ENCODE measurements at places on chromosomes 6 and 20.

- peaks cover 11% of the 10 kb centered on the region for H3K4me1 ChIP-seq
- H3K27ac ChIP-seq: no peak overlapping the region
- no peak for DNase-seq
- no peaks in the 10 kb centered on the region for H3K36me3 ChIP-seq
- H3K27me3 ChIP-seq: peaks cover 9% of the 10 kb centered on the region
Measured at GRCh38 chr6:109897025-109897424, 81.1 kb upstream of the GPR6 start.

DNA sequence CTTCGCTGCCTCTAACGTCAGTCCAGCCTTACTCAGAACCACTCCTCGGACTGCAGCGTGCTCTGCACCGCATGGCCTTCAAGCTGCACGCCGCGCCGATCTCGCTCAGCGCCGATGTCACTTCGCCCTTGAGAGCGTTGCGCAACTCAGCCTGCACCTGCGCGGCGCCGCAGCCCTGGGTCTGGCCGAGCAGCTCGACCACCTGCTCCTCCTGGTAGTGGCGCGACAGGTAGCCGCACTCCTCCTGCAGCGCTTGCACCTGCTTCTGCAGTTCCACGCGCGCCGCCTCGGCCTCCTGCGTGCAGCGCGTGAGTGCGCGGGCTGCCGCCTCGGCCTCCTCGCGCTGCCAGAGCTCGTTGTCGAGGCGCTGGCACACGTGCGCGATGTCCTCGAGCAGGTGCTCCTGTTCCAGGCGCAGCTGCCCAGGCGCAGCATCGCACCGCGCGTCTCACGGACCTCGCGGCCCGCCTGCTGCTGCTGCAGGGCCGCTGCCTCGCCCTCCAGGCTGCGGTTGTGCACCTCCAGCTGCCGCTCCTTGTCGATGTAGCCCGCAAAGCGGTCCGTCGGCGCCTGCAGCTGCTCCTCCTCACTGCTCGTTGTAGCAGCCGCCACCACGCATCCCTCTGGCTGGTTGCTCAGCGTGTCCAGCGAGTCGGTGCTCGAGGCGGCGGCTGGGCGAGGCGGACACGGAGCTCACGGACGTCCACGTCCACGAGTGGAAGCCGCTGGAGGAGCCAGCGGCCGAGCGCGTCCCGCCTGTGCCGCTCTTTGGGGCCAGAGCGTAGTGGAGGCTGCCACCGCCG is 380.6 kb upstream of the CHD6 start:
- H3K4me3 ChIP-seq: no peak overlapping the region
- H3K4me1 ChIP-seq: no peaks in the 10 kb centered on the region
- no peaks in the 10 kb centered on the region for H3K27me3 ChIP-seq
- no peak for DNase-seq
- H3K36me3 ChIP-seq: no peaks in the 10 kb centered on the region

DNA sequence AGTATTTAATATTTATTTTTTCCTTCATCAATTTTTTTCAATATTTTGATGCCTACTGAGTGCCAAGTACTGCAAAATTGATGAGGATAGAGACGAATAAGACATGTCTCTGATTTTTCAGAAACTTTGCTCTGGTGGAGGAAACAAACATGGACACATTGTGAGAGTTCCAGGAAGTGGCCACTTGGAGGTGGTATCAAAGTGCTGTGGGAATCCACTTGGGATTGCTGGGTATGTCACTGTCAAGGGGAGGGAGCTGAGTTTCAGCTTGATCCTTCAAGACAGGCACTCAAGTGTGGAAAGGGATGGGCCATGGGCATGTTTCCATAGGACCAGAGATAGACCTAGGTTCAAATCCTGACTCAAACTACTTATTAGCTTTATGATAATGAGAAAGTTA is 24.5 kb upstream of the ABCC10 start:
- peaks cover 11% of the 10 kb centered on the region for H3K36me3 ChIP-seq
- H3K4me1 ChIP-seq: no peaks in the 10 kb centered on the region
- no peak overlapping the region for H3K27ac ChIP-seq
- DNase-seq: no peak
- peaks cover 33% of the 10 kb centered on the region for H3K27me3 ChIP-seq

DNA sequence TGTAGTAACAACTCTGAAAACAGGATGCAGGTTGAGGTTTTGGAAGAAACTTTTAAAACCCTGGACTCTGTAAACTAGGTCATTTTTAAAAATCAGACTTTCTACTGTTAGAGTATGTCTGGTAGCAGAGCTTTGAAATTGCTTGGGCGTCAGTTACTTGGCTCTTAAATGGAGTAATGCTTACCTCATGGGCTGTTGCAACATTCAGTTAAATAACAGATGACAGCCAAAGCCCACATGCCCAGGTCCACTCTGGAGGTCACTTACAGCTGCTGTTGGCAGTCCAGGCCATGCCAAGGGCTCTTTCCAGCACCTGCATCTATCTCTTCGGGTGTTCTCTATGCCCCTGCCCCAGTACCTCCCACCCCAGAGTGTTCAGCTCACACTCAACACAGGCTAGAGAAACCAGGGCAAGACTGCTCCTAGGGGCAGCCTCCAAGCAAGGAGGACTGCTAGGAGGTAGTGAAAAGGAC is 96.4 kb downstream of the BANF2 start:
- no peak overlapping the region for H3K27ac ChIP-seq
- no peak overlapping the region for H3K4me3 ChIP-seq
- no peak for DNase-seq

DNA sequence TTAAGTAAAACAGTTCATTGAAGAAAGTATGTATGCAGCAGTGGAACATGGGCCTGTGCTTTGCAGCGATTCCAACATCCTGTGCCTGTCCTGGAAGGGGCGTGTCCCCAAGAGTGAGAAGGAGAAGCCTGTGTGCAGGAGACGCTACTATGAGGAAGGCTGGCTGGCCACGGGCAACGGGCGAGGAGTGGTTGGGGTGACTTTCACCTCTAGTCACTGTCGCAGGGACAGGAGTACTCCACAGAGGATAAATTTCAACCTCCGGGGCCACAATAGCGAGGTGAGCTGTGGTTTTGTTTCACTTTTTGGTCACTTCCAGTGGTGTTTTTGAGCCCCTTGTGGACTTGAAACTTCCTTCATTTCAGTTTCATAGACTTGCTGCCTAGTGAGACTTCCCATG is 1.7 kb downstream of the TULP4 start:
- H3K4me3 ChIP-seq: no peak overlapping the region
- H3K27ac ChIP-seq: peak overlapping the region; percentile 64
- peaks cover 3% of the 10 kb centered on the region for H3K27me3 ChIP-seq
- peaks cover 28% of the 10 kb centered on the region for H3K4me1 ChIP-seq
- H3K36me3 ChIP-seq: peaks cover 92% of the 10 kb centered on the region

DNA sequence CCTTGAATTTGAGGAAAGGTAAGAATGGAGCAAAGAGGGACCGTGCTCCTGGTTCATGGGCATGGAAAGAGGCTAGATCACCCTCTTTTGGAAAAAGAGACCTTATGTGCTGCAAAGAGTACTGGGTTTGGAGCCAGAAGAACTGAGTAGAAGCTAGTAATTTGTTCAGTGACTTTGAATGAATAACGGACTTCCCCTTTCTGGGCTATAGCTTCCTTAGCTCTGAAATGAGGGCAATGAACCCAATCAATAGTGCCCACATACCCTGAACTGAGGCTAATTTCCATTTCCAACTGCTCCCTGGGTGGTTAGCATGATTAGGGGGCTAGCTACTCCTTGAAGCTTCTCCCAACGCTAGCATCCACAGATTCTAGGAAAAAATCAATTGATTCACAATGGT is 121.4 kb downstream of the UNC5CL start:
- no peaks in the 10 kb centered on the region for H3K36me3 ChIP-seq
- no peak overlapping the region for H3K27ac ChIP-seq
- H3K27me3 ChIP-seq: peaks cover 25% of the 10 kb centered on the region
- no peak for DNase-seq
- peaks cover 26% of the 10 kb centered on the region for H3K4me1 ChIP-seq

GRCh38 chr6:73942592-73943186 is 246.7 kb downstream of the CD109 start:
- no peaks in the 10 kb centered on the region for H3K4me1 ChIP-seq
- H3K27me3 ChIP-seq: peaks cover 2% of the 10 kb centered on the region
- no peak overlapping the region for H3K4me3 ChIP-seq
- H3K36me3 ChIP-seq: no peaks in the 10 kb centered on the region
- H3K27ac ChIP-seq: no peak overlapping the region
- no peak for DNase-seq

- no peaks in the 10 kb centered on the region for H3K4me1 ChIP-seq
- DNase-seq: no peak
- H3K27me3 ChIP-seq: peaks cover 17% of the 10 kb centered on the region
- H3K36me3 ChIP-seq: no peaks in the 10 kb centered on the region
Measured at GRCh38 chr6:10082385-10082784, 332.5 kb downstream of the TFAP2A start.

GRCh38 chr6:55756531-55757031 is 118.8 kb downstream of the BMP5 start:
- no peak overlapping the region for H3K27ac ChIP-seq
- peaks cover 3% of the 10 kb centered on the region for H3K27me3 ChIP-seq
- no peak overlapping the region for H3K4me3 ChIP-seq

DNA sequence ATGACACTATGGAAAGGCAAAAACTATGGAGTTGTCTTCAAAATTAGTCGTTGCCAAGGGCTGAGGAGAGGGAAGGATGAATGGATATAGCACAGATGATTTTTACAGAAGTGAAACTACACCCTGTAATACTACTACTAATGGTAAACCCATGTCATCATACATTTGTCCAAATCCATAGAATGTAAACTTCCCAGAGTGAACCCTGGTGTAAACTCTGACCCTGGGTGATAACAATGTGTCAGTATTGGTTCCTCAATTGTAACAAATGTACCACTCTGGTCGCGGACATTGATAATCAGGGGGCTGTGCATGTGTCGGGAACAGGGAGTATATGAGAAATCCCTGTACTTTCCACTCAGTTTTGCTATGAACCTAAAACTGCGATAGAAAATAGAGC is 72.2 kb downstream of the CNBD2 start:
- peaks cover 6% of the 10 kb centered on the region for H3K27me3 ChIP-seq
- H3K4me3 ChIP-seq: no peak overlapping the region
- peaks cover 20% of the 10 kb centered on the region for H3K36me3 ChIP-seq

- H3K27me3 ChIP-seq: peaks cover 16% of the 10 kb centered on the region
- H3K4me1 ChIP-seq: no peaks in the 10 kb centered on the region
- no peak overlapping the region for H3K4me3 ChIP-seq
- no peak for DNase-seq
- no peaks in the 10 kb centered on the region for H3K36me3 ChIP-seq
- no peak overlapping the region for H3K27ac ChIP-seq
Measured at GRCh38 chr20:43971267-43971666, 56.6 kb downstream of the TOX2 start.

DNA sequence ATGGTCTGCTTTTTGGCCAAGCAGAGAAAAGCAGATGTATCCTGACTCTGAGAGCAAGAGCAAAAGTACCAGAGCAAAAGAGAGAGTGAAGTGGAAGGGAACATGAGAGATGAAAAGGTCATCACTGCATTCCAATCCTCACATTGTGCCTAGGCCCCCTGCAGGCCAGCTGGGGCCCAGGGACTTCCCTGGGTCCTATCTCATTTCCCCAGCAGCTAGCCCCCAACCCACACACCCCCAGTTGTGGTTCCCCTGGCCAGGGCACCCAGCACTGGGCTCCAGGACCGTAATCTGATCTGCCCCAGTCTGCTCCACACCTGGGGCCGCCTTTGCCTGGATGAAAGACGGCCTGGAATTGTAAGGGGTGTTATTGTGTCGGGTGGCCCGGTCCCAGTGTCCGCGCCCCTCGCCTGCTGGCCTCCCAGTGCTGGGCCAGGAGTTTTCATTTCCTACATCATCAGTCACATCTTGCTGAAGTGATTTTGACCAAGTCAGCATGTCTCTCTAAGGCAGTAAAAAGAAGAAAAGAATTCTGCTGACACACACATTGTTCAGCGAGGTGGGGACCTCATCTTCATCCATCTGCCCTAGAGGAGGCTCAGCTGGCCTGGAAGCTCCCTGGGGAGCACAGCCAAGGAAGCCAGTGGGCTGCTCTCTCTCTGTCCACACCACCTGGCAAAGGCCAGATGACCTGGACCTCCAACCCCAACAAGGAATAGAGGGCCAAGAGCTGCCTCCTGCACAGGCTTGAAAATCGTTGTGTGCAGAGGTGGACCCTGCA is 4.0 kb upstream of the BMP7 start:
- H3K36me3 ChIP-seq: no peaks in the 10 kb centered on the region
- peaks cover 70% of the 10 kb centered on the region for H3K4me1 ChIP-seq
- H3K4me3 ChIP-seq: no peak overlapping the region

All from nephron progenitor cell (in vitro differentiated cells).